SK-N-SH treated with all-trans-retinoic acid at 6 μM for 48 hours (cell line): ENCODE measurements at places on chromosomes 1 and 21.

DNA sequence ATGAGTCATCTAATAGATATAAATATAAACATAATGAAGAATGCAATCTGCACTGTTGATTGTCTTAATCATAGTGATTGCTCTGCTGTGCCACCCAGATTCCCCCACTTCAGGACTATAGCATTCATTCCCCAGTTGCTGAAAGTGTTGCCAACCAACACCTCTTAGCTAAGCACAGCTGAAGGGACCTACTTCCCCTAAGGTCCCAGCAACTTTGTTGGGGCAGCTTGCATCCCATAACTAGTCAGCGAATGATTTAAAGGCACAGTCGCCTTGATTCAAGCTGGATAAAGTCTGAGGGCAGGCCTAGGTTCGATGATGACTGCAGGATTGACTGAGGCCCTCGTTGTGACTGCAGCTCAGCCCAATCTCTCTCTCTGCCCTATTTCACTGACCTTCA, 14.3 kb upstream of the RGS1 start:
- ATAC-seq = no peak

GRCh38 chr1:116498789-116499628, 71.8 kb downstream of the CD58 start:
- ATAC-seq = peak; percentile 94

- ATAC-seq = no peak
Measured at GRCh38 chr1:178625695-178626094, 99.3 kb upstream of the RALGPS2 start.

- ATAC-seq = no peak
Measured at GRCh38 chr1:14636897-14637632, 38.6 kb downstream of the KAZN start.

DNA sequence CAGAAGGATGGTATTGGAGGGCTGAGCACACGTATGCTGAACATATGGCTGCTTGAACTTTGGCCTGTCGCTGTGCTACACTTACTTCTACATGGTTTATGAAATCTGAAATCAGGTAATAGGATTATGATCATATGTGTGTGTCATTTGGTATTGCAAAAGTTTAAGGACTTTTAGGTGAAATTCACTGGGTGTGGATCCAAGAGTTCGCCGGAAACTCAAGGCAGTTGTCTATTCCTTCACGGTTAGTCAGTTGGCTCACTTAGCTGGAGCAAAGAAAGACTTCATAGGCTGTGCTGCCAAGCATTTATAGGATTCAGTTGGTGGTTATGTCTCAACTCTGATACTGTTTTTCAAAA, 927 bp downstream of the UAP1 start:
- peak; percentile 18 for ATAC-seq

DNA sequence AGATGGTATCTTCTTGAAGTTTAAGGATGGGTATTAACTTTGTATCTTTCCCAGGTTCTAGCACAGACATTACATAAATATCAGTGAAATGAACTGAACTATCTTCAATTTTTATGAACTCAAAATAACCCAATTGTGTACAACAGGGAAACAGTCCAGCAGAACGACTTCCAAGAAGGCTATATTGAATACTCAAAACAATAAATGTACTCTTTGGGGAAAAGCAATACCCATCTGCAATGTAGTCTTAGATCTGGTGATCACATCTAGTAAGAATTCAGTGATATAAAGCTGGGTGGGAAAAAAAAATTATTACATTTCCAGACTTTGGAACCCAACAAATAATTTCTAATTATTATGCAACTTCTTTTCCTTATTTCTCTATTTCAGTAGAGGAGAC, 33.1 kb upstream of the GORAB start:
- ATAC-seq = no peak

- ATAC-seq = no peak
Measured at GRCh38 chr1:70195342-70195741, 10.0 kb downstream of the LRRC40 start.

- no peak for ATAC-seq
Measured at GRCh38 chr1:222038971-222039370, 297.1 kb upstream of the DUSP10 start.

- no peak for ATAC-seq
Measured at GRCh38 chr21:29316029-29316742, 17.5 kb downstream of the BACH1 start.

DNA sequence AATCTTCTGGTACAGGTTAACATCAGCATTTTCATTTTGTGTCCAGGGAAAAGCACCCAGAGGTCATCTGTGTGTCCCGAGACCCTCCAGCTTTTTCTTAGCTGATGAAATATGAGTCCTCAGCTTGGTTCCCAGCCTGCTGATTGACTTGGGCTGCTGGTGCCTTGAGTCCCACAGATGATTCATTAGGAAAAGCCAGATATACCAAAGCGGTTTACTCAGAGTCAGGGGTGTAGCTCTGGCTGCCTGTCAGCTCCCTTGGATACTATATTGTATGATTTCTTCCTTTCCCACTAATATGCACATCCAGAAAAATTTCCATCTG, 43.7 kb upstream of the MAB21L3 start:
- no peak for ATAC-seq

- no peak for ATAC-seq
Measured at GRCh38 chr1:46423574-46424240, 29.6 kb downstream of the FAAH start.

GRCh38 chr1:81681601-81682266, 119.0 kb upstream of the ADGRL2 start:
- ATAC-seq = peak; percentile 28; the same call in 2 of the 3 replicates

DNA sequence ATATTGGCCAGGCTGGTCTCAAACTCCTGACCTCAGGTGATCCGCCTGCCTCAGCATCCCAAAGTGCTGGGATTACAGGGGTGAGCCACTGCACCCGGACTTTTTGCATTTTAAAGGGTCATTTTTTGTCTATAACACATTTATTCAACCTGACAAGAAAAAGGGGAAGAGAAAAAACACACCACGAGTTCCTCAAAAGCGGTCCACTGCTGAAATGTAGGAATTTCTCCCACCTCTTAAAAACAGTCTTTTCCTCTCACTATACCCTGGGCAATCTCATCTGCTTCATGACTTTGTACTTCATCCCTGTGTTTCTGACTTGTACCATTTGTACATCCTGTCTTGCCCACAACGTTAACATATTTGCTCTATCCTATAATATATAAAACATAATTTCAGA, 413.3 kb upstream of the PTBP2 start:
- ATAC-seq = no peak
